ENCODE measurements at places on chromosomes 13 and 19.

DNA sequence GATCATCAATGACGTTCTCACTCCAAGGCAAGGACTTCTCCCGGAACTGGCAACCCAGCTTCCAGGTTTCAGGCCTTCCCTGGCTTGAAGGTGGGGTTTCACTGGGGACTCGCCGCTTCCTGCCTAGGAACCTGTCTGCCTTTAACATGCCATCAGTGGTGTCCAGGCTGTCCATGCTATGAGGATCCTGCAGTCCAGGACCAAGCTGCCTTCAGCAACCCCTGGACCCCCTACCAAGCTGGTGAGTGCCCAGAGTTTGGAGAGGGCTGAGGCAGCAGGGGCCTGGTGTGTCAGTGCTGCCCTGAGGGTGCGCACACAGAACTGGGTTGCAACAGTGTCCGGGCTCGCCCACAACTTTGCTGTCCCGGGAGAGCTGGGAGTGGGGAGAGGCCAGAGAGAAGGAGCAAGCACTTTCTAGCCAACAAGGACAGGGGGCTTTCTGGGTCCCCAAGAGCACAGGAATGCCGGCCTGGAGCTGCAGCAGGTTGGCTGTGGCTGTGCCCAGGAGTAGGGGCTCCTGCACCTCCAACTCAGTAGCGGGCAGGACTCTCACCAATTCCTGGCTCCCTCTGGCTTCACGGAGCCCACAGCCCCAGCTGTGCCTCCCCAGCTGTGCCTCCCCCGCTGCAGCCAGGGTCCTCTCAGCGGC is 1563.2 kb upstream of the MIR17HG start:
- H3K4me1 ChIP-seq = no peaks in the 10 kb centered on the region
- no peak overlapping the region for H3K27ac ChIP-seq
- DNase-seq = no peak
- no peak overlapping the region for H3K4me3 ChIP-seq
- H3K36me3 ChIP-seq = no peaks in the 10 kb centered on the region

DNA sequence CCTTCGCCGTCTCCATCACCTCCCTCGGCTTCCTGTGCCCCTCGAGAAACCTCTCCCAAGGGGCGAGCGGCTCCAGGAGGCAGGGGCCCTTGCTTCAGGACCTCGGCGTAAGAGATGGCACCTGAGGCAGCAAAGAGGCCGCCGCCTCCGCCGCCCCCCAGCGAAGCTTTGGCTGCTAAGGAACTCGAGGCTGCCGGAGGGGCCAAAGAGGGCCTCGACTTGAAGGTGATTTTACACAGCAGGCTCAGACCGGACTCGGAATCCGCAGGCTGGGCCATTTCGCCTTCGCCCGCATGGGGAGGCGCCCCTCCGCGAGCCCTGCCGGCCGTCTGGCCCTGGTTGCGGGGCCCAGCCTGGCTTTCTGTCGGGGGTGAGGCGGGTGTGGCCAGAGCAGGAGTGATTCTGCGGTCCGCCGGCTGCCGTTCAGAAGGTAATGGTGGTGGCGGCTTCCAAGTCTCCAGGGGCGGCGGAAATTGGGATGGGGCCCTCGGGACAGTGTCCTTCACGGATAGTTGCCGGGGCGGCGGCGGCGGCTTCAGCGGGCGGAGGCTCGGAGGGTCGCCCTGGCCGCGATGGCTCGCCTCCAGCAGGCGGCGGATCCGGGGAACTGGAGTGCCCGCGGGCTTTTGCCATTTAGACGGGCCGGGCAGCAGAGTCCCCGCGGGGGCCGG is 1.4 kb downstream of the GGN start:
- H3K27me3 ChIP-seq = no peaks in the 10 kb centered on the region
- peaks cover 31% of the 10 kb centered on the region for H3K4me1 ChIP-seq
- no peak for DNase-seq

DNA sequence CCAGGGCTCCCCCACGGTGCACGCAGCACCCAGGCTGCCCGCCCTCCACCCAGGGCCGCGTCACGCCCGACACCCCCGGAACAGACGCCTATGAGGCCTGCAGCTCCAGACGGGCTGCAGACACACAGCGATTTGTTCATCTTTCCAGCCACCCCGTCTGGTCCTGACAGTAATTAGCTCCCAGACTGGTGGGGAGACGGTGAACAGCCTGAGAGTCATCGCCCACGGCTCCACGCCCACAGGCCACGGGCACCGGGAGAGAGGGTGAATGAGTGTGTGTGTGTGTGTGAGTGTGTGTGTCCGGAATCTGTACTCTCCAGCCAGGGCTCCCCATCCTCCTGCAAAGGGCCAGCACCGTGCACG is 18.1 kb downstream of the GADD45B start:
- DNase-seq = no peak
- H3K4me1 ChIP-seq = peaks cover 26% of the 10 kb centered on the region
- H3K27me3 ChIP-seq = peaks cover 15% of the 10 kb centered on the region
- H3K4me3 ChIP-seq = peak overlapping the region; percentile 77
- no peak overlapping the region for H3K27ac ChIP-seq

DNA sequence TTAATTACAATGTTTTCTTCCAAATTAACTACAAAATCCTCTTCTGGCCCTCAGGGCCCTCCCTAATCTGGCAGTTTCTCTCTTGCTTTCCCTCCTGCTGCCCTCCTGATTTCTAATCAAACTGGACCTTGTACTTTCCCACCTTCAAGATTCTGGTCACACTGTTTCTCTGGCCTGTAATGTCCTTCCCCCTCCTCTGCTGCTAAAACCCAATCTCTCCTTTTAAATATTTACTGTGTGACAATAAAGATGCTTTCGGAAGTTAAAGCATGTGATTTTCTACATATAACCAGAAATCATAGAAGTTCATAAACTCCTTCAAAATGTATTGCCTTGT is 14.1 kb upstream of the HMGB1 start:
- no peaks in the 10 kb centered on the region for H3K36me3 ChIP-seq
- DNase-seq = no peak
- H3K4me1 ChIP-seq = no peaks in the 10 kb centered on the region
- H3K27ac ChIP-seq = no peak overlapping the region
- H3K4me3 ChIP-seq = no peak overlapping the region

GRCh38 chr19:22530042-22530441 is 104.1 kb upstream of the ZNF492 start:
- no peak overlapping the region for H3K27ac ChIP-seq
- no peaks in the 10 kb centered on the region for H3K36me3 ChIP-seq
- no peaks in the 10 kb centered on the region for H3K4me1 ChIP-seq
- H3K27me3 ChIP-seq = no peaks in the 10 kb centered on the region
- DNase-seq = no peak
- H3K4me3 ChIP-seq = no peak overlapping the region

- H3K4me1 ChIP-seq = no peaks in the 10 kb centered on the region
- no peak overlapping the region for H3K27ac ChIP-seq
- DNase-seq = no peak
- H3K27me3 ChIP-seq = no peaks in the 10 kb centered on the region
- no peaks in the 10 kb centered on the region for H3K36me3 ChIP-seq
These were observed 72.1 kb downstream of the LHFPL6 start for GRCh38 chr13:39530916-39531315.

GRCh38 chr19:46429999-46430398 is 1.3 kb upstream of the PNMA8C start:
- no peak for DNase-seq
- H3K27ac ChIP-seq = no peak overlapping the region
- H3K4me3 ChIP-seq = no peak overlapping the region
- peaks cover 23% of the 10 kb centered on the region for H3K4me1 ChIP-seq

- no peaks in the 10 kb centered on the region for H3K36me3 ChIP-seq
- no peaks in the 10 kb centered on the region for H3K27me3 ChIP-seq
These were observed 56.4 kb upstream of the NPAS1 start for GRCh38 chr19:46963093-46963734.

GRCh38 chr13:46496086-46496485 is 56.9 kb upstream of the LRCH1 start:
- H3K27me3 ChIP-seq = no peaks in the 10 kb centered on the region
- no peaks in the 10 kb centered on the region for H3K4me1 ChIP-seq
- no peak overlapping the region for H3K4me3 ChIP-seq
- H3K27ac ChIP-seq = no peak overlapping the region

GRCh38 chr13:43797869-43798268 is 11.1 kb upstream of the ENOX1 start:
- DNase-seq = no peak
- H3K27ac ChIP-seq = no peak overlapping the region
- no peaks in the 10 kb centered on the region for H3K36me3 ChIP-seq
- no peaks in the 10 kb centered on the region for H3K4me1 ChIP-seq

DNA sequence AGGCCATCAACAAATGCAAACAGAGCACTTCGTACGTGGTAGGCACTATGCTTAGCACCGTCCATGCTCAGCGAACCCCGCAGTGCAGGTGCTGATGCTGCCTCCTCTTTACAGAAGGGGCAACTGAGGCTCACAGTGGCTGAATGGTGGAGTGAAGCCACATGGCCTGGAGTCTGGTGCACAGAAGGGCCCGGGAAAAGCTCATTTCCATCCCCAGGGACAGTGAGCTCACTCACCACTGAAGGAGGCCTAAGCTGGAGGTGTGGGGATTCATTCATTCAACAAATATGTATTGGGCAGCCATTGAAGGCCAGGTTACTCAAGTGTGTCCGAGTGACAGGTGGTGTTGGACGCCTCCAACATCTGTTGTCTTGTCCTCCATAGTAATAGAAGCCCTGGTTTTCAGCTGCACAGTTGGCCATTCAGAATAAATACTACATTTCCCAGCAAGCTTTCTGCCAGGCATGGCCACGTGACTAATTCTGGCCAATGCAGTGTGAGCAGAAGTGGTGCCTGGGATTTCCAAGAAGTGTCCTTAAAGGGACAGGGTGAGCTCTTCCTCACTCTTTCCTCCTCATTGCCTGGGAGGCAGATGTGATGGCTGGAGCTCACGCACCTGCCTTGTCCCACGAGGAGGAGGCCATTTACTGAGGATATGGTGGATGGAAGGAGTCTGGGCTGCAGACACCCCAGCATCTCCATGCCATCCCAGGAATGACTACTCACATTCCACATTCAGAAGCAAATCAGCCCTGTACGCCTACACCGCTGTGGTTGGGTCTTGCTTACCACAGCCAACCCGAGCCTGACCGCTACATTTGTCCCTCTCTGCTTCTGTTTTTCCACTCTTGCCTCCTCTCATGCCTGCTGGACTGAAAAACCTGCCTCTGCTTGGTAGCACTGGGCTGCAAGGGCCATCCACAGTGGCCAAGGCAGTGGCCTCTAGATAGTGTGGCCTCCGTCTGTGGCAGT is 2.3 kb upstream of the ZNRF4 start:
- DNase-seq = no peak
- H3K27ac ChIP-seq = no peak overlapping the region
- no peak overlapping the region for H3K4me3 ChIP-seq
- no peaks in the 10 kb centered on the region for H3K27me3 ChIP-seq
- H3K36me3 ChIP-seq = no peaks in the 10 kb centered on the region

GRCh38 chr19:1168572-1169410 is 5.3 kb downstream of the SBNO2 start:
- no peak overlapping the region for H3K27ac ChIP-seq
- no peak for DNase-seq
- H3K36me3 ChIP-seq = no peaks in the 10 kb centered on the region

GRCh38 chr13:83449668-83450395 is 432.4 kb downstream of the SLITRK1 start:
- H3K4me3 ChIP-seq = no peak overlapping the region
- no peaks in the 10 kb centered on the region for H3K27me3 ChIP-seq
- H3K27ac ChIP-seq = no peak overlapping the region
- H3K36me3 ChIP-seq = no peaks in the 10 kb centered on the region

GRCh38 chr13:49300739-49301589 is 53.2 kb downstream of the CDADC1 start:
- no peaks in the 10 kb centered on the region for H3K27me3 ChIP-seq
- peaks cover 5% of the 10 kb centered on the region for H3K4me1 ChIP-seq
- peak; percentile 77 for DNase-seq
- H3K4me3 ChIP-seq = peak overlapping the region; percentile 45

- H3K27ac ChIP-seq = no peak overlapping the region
- no peak overlapping the region for H3K4me3 ChIP-seq
- no peaks in the 10 kb centered on the region for H3K36me3 ChIP-seq
- no peaks in the 10 kb centered on the region for H3K27me3 ChIP-seq
These were observed 46.4 kb downstream of the PSG3 start for GRCh38 chr19:42693760-42694350.

DNA sequence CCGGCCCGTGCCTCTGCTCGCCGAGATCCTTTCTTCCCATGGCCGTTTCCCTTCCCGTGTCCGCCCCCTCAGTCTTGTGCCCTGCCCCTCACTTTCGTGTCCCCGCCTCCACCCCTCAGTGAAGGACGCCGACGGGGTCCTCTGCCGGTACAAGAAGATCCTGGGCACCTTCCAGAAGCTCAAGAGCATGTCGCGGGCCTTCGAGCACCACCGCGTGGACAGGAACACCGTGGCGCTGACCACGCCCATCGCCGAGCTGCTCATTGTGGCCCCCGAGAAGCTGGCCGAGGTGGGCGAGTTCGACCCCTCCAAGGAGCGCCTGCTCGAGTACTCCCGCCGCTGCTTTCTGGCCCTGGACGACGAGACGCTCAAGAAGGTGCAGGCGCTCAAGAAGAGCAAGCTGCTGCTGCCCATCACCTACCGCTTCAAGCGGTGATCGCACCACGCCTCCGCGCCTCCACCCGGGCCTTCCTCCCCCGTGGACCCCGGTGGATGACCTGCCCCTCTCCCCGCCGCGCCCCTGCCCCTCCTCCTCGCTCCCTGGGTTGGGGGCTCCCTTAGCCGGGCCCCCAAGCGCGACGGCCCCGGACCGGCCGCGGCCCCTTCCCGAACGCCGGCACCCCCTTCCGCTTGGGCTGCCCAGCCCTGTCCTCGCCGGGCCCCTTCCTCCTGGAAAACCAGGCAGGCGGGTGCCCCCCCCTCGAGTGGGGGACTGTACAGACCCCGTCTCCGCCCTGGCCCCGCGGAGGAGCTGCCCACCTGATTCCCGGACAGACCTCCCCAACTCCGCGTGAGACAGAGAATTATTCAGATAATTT is 2.3 kb upstream of the U2AF2 start:
- no peak for DNase-seq
- peaks cover 39% of the 10 kb centered on the region for H3K4me1 ChIP-seq
- no peak overlapping the region for H3K27ac ChIP-seq
- no peaks in the 10 kb centered on the region for H3K36me3 ChIP-seq
- no peaks in the 10 kb centered on the region for H3K27me3 ChIP-seq
- H3K4me3 ChIP-seq = no peak overlapping the region

- no peak overlapping the region for H3K27ac ChIP-seq
- peaks cover 34% of the 10 kb centered on the region for H3K36me3 ChIP-seq
- H3K27me3 ChIP-seq = no peaks in the 10 kb centered on the region
- no peak overlapping the region for H3K4me3 ChIP-seq
These were observed 66.8 kb downstream of the IPO5 start for GRCh38 chr13:98020271-98020670.

DNA sequence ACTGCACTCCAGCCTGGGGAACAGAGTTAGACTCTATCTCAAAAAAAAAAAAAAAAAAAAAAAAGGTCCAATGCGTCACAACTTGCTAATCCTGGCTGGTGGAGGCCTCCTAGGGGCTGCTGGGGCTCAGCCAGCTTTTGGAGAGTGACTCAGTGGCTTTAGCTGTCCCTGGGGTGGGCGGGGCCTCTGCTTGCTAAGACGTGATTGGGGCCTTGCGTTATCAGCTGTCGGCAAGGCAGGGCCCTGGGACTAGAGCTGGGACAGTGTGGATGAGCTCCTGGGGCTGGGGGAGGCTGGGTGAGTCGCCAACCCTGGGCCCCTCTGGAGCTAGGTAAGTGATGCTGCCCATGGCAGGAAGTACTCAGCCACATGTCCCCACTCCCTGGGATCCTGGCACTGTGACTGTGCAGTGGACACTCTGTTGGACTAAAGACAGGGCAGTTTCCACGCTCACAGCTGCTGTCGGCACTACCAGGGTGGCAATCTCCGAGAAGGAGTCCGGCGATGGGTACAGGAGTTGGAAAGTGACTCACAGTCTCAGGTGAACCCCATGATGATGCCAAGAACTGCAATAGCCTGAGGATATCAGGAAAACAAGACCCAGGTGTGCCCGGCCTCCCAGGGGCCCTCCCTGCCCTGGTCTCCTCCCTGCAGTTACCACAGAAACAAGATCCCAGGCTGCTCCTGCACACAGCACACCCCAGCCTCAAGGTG is 32.2 kb downstream of the F2RL3 start:
- H3K36me3 ChIP-seq = no peaks in the 10 kb centered on the region
- H3K27me3 ChIP-seq = no peaks in the 10 kb centered on the region
- H3K4me3 ChIP-seq = no peak overlapping the region
- no peak overlapping the region for H3K27ac ChIP-seq
